ENCODE measurements at places on chromosomes 7 and 10.
A peak's percentile ranks its signal among the peaks of the same experiment; 100 is the strongest.

DNA sequence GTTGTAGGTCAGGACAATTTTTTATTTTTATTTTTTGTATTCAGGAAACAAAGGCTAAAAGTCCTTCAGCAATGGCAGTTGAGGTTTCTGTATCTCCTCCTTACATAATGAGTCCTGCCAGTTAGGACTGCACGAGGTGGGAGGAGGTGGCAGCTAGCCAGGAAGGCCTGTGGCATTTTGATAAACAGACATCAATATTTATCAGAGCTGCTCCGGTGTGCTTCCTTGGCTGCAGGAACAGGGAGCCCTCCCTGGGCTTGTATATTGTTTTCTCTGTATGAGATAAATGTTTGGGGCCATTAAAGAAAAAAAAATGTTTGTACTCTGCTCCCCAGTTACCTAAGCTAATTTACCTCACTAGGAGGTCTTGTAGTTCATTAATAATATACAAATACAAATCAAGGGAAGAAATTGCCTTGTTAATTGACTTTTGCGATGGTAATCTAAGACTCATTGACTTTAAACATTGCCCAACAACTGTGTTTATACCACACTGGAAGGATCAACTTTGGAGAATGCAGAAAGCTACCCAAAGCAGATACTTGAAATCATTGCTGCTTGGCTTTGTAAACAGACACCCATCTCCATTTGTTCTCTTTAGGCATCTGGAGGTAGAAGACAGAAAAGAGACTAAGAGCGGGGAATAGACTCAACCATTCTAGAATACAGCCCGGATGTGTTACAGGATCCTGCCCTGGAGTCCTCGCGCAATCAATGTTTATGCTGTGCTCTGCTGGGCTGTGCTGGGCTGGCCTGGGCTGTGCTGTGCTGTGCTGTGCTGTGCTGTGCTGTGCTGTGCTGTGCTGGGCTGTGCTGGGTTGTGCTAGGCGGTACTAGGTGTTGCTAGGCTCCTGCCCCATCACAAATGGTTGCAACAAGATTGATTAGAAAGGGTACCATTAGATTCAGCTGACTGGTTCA lies 36.5 kb upstream of the PDZD8 start:
- DNase-seq, result peak; percentile 24

- DNase-seq, result peak; percentile 27
Observed at GRCh38 chr7:101553018-101553770, 75.9 kb downstream of the MYL10 start.

DNA sequence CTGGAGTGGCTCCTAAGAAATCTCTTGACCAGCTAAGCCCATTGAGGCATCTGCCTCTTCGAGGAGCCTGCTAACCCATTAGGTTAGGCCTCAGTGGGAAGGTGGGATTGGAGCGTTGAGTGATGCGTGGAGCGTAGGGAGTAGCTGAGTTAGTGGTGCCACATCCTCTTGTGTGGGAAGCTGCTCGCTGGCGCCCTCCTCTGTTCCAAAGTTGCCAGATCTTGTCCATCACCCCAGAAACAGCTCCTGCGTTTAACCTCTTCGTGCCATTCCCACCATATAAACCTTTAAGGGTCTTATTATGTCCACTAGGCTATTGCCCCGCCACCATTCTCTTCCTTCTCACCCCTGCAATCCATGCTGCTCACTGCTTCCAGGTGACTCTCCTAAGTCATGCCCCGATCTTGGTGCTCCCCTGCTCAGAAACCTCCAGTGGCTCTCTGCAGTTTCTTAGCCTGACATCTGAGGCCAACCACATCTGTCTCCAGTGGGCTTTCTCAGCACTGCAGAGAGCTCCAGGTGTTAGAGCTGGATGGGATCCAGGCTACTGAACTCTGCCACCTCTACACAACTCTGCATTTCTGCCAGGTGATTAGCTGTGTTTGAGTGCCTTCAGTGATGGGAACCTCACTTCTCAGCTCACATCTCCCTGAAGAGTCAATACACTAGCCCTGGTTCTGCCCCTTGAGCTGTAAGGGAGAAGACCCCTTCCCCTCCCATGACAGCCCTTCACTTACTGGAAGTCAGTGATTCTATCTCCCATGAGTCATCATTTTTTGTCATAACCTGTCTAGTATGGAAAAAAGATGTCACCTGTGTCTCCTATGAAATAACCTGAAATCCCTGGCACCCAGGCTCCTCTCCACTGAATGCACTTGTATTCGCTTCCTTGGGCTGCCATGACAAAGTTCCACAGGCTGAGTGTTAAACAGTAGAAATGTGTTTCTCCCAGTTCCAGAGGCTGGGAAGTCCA lies 65.0 kb upstream of the FGFR2 start:
- peak; percentile 45 for DNase-seq

- DNase-seq, result no peak
Observed at GRCh38 chr7:2181077-2181854, 51.5 kb downstream of the MAD1L1 start.

DNA sequence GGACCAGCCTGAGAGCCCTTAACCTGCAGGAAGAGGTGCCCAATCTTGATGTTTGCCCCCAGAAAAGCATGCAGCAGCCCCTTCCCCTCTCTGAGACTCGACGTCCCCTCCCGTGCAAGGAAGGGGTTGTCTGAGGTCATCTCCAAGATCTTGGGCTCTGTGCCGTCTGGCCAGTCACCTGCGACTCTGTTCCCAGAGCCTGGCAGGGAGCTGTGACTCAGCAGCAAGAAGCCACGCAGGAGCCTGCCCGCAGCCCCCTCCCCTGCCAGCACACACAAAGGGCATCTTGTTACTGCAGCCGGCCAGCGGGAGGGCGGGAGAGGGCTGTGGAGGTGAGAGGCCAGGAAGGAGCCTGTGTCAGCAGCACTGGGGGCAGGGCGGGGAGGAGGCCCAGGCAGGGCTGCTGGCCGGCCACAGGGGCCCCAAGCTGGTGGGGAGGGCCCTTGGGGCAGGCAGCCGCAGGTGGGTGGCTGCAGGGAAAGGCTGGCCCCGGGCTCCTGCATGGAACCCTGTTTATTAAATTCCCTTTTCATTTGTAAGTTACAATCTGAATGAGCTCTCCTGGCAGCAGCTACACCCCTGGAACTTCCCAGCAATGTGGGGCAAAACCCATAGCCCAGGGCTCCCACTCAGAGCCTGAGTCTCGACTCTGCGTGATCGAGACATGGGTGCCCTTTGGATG lies 103.7 kb upstream of the ZMIZ1 start:
- DNase-seq, result peak; percentile 72

- DNase-seq, result no peak
Observed at GRCh38 chr10:28220811-28221210, 82.1 kb downstream of the MPP7 start.

DNA sequence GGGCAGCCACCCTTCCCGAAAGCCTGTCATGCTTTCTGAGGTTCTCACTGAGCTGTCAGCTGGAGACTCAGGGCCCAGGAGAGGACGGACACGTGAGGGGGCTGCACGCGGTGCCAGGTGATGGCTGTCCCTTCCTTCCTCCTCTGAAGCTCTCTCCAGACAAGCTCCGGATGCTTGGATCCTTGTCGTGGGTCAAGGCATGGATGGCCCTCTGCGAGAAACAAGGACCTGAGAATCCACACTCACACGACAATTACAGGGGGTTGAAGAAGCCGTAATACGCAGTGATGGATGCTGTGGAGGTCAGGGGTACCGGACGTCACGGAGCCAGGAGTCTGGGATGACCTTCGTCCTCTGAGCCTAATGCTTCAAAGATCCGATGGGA lies 170.3 kb downstream of the USP6NL start:
- DNase-seq, result no peak

DNA sequence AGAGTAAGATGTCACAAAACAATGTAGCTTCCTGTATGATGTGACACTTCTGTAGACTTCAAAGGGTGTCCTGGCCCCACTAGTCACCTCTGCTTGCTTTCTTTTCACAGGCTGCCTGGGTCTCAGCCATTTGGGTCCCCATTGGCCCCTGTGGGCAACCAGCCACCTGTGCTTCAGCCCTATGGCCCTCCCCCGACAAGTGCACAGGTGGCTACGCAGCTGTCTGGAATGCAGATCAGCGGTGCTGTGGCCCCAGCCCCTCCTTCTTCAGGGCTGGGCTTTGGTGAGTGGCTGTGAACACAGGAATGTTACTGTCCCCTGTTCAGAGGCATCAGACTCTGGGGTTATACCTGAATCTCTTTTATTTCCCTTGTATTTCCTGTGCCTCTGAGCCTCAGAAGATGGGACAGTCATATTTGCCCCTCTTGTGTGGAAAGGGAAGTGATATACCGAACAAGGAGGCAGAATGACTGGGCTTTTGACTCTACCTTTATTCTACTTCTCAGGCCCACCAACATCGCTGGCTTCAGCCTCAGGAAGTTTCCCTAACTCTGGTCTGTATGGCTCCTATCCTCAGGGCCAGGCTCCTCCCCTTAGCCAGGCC lies 15.4 kb downstream of the SEC24C start:
- DNase-seq, result no peak

- peak; percentile 48 for DNase-seq
Observed at GRCh38 chr10:124916098-124916584, 25.8 kb upstream of the ZRANB1 start.
